AG20443 (cell line): ENCODE measurements at places on chromosomes 7 and 10.

- no peak for DNase-seq
Observed at GRCh38 chr10:62238880-62239279, 29.8 kb downstream of the RTKN2 start.

DNA sequence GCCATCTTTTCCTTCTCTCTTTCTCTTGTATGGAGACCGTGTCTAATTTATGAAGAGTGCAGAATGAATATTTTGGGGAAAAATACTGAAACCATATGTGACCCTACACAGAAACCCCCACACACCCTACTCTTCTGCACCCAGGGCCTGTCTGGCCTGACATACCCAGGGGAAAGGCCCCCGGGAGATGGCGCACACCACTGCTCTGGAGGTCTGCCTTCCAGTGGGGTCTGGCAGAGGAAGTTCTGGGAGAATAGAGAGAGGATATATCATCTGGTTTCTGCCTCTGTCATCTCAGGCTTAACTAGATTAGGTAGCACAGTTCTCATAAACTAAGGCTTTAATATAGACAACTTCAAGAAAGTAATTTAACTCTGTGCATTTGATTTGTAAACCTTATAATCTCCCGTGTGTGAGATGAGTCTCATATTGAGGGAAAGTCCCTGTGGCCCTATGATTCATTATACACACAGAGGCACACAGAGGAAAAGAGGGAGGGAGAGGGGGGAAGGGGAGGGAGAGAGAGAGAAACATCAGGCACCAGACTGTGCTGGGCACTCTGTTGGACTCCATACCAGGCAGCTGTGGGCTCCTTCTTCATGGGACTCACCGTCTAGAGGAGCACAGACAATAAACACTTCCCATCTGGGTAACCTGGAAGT lies 123.3 kb downstream of the AOAH start:
- no peak for DNase-seq

DNA sequence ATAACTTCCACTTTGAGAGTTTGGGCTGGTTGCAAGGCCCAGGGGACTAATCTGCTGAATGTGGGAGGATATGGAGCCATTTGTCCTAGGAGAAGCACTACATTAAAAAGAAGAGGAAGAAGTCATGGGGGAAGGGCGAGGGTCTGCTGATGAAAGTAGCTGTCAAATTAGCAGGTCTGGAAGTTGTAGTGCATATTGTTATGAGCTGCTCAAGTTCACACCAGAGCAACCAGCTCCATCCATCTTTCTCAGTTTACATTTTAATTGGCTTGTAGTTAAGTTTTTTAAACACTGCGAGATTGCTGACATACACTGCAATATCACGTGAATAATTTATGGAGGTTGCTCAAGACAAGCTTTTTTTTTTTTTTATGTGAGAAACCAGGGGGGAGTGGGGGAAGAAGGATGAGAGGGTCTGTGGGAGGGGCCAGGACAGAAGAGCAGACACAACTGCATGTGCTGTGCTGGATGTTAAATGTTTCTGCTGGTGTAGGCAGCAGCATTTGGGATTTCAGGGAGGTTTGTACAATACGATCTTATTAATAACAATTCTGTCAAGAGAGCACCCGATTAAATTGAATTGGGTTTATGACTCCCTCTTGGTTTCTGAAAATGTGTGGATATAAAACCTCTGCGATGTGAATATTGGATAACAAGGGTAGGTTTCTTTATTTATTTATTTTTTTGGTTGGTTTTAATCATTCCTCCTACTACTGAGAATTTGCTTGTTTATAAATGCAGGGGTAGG lies 759.0 kb upstream of the GALNT17 start:
- DNase-seq = no peak

DNA sequence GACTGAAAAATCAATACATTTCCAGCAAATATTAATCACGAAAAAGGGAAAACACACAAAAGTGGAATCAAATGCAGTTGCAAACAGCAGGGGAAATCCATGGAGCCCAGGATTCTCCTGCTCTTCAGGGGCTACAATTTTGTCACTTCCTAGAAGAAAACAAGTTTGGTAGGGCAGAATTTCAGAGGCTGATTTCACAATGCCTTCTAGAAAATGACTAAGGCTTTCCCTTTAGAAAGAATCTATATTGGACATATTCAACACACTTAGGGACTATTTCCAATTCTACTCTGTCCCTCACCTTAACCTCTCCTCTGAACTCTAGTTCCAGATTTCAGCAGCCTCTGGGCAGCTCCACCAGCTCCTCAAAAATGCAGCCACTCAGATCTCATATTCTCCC lies 111.3 kb downstream of the HECTD2 start:
- peak; percentile 32 for DNase-seq

DNA sequence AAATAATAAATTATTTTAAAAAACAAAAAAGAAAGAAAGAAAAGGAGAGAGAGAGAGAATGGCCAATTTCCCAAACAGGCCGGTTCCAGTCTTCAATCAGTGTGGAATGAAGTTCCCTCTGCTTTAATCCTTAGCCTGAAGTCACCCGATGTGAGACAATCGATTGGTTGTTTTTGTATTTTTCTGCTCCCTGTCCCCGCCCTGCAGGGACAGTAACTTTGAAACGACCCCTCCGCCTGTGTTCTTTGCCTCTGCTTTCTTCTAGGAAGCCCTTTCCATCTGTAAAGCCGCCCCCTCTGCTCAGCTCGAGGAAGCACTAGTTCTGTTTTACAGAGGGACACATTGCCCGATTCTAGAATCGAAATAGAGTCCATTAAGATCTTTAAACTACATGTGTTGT lies 33.4 kb downstream of the FOXL3 start:
- no peak for DNase-seq

DNA sequence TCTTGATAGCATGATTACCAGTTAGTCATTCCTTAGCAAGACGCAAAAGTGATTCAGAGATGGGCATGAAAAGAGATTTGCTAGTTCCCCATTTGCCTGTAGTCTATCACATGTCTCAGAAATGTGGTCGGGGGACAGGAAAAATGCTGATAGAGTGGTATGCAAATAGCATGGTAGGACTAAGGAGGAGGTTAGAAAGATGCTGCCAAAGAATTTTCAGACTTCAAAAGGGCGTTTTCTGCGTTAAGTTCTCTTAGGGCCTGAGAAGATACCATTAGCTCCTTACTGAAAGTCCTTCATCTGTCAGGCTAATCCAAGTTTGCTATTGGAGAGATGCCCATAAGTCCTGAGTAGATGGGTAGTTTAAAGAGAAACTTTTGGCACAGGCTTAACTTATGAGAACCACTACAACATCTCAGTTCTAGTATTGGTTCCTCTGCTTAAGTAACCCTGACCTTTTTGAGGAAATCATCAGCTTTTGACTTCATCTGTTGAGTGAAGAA lies 2.7 kb downstream of the CALD1 start:
- no peak for DNase-seq

DNA sequence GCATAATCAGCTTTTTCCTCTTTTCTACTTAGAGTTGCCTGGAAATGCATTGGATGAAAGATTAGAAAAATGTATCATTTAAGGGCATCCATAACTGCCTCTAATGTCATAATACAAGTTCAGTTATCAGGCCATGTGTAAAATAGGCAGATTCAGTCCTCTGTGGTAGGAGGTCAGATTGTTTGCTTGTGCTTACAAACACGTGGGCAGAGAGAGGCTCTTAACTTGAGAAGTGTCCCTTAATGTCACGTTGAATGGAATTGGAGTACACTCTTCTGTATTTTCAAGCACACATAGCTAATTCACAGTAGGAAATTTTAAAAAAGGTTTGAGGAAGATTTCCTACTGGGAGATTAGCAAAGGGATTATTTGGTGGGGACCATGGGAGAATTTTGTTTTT lies 359.8 kb upstream of the MTPN start:
- no peak for DNase-seq

DNA sequence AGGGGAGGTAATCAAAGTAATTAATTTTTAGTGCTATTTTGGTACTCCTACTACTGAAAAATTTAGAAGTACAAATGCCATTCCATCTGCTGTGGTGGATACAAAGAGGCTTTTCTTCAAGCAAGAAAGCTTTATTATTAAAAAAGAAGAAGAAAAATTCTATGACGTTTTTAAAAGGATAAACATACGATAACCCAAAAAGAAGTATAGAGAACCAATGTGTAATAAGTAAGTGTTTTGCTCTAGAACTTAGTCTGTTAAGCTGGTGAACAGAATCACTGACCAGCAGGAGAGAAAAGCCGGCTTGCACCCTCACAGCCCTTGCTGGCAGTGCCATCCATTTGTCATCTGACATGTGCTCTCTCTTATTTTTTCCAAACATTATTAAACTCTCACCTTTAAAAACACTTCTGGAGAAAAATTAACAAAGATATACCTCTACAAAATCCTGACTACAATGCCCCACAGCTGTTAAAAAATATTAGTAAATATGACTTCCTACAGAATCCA lies 81.5 kb downstream of the SRPK2 start:
- no peak for DNase-seq

- DNase-seq = no peak
Observed at GRCh38 chr7:29412912-29413311, 150.7 kb upstream of the PRR15 start.

- peak; percentile 38 for DNase-seq
Observed at GRCh38 chr10:122034149-122034756, 45.3 kb downstream of the TACC2 start.

DNA sequence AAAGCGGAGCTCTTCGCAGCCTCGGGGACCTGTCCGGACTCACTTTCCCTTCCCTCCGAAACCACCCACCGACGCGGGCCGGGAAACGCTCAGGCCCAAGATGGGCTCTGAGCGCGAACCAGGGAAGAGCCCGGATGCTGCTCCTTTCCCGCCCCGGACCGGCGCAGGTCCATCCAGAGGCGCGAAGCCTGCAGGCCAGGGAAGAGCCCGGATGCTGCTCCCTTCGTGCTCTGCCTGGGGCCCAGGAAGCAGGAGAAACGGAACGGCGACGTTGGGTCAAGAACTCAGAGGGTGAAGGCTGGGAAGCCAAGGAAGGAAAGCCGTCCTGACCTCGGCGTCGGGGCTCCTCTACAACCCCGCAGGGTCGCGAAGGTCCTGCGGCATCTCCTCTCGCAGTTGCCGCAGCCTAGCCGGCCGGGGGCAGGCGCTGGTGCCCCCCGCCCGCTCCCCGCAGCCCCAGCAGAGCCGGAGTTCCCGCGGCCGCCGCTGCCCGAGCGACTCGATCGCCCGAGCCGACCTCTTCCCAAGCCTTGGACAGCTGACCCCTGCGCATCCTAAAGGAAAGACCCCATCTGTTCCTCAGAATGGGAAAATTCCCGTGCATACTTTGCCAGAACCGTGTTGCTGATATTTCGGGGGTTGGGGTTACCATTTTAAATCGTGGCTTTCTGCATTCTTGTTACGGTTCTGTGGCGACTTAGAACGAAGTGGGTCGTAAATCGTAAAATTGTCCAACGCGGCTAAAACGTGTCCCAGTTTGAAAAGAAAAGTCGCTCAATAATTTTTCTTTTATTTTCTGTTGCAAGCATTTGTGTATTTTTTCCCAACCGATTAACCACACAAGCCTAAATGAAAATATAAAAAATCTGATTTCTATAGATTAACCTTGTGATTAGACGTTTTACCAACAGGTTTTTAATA lies 7.5 kb downstream of the HOXA1 start:
- no peak for DNase-seq

DNA sequence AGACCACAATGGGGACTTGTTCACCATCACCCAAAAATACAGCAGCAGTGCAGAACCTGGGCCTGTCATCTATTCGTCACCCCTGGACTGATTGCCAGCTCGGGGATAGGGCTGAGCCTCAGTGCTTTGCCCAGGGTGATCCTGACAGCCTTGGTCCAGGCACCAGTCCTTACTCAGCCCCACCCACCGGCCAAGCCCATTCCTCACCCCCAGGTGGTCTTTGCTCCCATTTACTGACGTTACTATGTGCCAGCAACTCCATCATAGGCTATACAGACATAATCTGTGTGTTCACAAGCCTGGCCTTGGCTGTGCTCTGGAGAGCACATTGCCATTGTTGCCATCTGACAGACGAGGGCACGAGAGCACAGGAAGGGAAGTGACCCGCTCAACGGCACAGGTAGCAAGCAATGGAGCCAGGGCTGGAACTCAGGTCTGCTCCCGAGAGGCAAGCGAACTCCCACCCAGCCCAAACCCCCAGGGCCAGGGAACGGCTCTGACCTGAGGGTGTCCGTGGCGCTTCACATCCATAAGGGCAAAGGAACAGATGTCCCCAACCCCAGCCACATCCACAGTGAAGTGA lies 6.8 kb downstream of the ATG9B start:
- DNase-seq = no peak

- DNase-seq = no peak
Observed at GRCh38 chr7:77800158-77800557, 1.6 kb downstream of the PHTF2 start.

DNA sequence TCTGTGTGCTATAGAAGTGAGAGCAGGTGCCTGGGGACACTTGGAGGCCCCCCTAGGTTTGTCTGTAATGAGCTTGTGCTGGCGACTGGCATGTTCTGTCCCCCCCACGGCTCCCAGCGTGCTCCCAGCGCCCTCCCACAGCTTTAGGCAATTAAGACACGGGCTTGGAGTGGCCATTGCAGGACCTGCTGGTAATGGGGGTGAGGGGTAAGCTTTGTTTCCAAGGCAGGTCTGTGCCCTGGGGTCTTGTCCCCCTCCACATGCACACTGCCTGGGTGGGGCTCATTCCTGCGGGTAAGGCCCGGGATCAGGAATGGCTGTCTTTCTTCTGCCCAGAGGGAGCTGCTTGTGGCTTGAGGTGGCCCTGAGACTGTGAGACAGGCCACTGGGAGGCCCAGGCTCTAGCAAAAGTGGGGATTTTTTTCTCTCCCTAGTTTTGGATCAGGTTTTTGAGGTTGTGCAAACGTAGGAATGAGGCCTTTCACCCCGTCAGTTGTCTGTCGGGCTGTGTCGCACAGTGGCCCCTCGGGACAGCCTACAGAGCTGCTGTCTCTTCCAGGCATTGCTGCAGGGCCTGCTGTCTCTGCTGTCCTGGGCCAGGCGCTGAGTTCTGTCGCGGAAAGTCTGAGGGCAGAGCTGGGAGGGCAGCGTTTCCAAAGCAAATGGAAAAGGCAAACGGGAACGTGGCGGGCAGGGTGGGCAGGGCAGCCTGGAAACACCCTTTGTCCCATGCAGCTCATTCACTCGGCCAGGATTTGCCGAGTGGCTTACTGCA lies 107.4 kb downstream of the LHPP start:
- DNase-seq = no peak

DNA sequence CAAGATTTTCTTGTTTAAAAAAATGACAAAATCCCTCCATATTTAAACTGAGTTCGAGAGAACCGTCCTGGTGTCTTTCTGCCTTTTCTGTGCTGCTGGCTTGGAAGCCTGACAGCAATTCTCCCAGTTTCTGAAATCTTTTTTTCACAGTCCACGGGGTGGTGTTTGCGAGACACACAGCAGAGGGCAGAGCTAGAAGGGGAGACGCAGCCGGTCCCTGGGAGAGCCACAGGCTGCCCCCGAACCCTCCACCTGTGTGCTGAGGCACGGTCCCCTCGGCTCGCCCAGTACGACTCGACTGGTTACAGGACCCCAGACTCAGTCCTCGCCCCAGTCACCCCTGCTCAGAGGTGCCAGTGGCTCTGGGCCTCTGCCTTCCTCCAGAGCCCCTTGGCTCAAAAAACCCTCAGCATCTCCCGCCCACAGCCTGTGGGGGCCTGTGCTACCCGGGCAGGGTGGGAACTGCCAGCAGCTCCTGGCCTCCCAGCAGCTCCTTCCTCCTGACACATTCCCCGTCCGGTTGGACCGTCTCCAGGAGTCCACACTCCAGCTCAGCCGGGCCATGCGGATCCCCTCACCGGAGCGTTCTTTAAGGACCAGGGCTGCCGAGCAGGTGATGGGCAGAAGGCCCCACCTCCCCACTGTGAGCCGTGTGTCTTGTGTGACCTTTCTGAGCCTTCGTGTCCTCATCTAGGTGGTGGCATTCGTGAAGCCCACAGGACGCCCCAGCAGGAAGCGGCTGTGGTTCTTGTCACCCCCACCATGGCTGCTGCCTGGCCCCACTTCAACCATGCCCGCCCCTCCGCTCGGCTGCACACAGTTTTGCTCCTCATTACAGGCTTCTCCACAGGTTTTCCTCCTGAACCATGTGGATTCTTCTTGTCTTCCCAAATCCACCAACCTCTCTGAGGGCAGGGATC lies 52.3 kb upstream of the EN2 start:
- no peak for DNase-seq
